ENCODE measurements at places on chromosomes 3 and 15.
A peak's percentile ranks its signal among the peaks of the same experiment; 100 is the strongest.

DNA sequence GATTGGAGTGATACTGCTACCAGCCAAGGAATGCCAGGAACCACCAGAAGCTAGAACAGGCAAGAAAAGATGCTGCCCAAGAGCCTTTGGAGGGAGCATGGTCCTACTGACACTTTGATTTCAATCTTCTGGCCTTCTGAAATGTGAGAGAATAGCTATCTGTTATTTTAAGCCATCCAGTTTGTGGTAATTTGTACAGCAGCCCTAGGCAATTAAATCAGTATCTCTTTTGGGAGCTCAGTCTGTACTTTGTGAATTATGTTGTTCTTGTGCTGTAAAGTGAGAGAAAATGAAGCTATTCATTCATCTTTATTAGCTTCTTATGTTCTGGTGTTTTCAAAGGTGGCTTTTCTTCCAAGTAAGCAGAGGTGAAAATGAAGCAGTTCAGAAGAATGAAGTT, 381.3 kb downstream of the PDCD6IP start:
- DNase-seq: no peak

- DNase-seq: peak; percentile 79
Measured at GRCh38 chr15:67050062-67050461, 15.3 kb upstream of the SMAD3 start.

DNA sequence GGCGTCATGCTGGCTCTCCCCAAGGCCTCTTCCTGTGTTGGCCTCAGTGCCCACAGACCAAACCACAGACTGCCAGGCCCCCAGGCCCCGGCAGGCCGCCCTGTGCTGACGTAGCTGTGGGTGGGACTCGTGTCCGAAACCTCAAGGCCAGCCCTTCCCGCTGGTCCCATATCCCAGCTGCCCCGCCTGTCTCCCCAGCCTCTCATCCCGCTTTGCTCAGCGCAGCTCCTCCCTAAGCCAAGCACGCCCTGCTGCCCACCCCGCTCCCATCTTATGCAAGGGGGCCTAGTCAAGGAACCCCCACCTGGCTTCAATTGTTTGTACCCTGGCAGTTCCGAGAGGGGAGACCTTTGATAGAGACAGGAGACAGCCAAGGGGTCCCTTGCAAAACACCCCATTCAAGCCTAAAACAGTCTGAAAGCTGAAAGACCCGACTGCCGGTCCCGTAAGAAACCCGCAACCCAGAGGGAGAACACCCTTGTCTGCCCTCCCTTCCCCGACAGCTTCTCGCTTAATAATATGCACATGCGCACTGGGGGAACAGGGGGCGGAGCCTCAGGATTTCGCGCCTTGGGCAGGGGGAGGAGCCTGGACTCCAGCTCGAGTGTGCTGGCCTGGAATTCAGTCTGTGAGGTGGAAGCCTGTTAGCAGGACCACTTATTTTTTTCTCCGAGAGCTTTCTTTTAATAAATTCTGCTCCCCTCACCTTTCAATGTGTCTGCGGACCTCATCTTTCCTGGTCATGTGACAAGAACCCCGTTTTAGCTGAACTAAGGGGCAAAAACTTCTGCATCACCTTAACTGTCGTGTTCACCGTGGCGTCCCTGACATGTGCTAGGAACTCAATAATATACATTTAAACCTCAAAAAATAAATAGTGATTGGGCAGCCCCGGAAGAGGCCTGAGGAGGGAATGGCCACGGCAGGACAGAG, 17.2 kb downstream of the TNFAIP8L3 start:
- DNase-seq: peak; percentile 86

GRCh38 chr3:115351193-115351592, 204.1 kb upstream of the ZBTB20 start:
- DNase-seq: no peak

- DNase-seq: peak; percentile 95
Measured at GRCh38 chr3:187783098-187783497, 37.8 kb upstream of the BCL6 start.

GRCh38 chr3:45167011-45167911, 21.1 kb upstream of the CDCP1 start:
- peak; percentile 86 for DNase-seq

DNA sequence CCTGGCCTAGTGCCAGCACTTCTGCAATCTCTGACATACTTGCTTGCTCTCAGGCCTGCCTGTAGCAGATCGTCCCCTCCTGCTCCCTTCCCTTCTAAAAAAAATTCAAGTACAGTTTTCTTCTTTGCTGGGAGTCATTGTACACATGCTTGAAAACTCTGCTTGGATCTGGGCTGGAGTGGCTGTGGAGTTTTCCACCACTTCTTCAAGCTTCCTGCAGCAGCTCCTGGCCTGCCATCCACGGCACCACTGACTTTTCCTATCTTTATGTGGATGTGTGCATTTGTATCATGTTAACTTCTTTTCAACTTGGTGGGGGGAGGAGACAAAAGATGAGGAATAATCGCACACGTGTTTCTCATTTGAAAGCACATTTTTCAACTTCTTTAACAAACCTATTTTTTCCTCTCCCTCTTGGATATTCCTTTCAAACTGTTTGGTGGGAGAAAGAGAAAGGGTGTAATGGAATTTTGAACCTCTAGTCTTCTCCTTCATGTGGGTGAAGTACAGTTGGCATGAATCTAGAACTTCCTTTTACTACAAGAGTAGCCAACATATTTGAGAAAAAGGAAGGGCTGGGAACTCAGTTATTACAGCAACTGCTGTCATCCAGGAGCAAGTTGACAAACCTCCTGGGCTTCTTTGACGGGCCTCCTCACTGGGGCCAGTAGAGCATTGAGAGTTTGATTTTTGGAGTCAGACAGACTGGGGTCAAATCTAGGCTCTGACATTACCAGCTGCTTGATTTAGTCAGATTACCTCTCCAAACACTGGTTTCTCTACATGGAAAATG, 61.2 kb upstream of the LRTM1 start:
- peak; percentile 94 for DNase-seq

DNA sequence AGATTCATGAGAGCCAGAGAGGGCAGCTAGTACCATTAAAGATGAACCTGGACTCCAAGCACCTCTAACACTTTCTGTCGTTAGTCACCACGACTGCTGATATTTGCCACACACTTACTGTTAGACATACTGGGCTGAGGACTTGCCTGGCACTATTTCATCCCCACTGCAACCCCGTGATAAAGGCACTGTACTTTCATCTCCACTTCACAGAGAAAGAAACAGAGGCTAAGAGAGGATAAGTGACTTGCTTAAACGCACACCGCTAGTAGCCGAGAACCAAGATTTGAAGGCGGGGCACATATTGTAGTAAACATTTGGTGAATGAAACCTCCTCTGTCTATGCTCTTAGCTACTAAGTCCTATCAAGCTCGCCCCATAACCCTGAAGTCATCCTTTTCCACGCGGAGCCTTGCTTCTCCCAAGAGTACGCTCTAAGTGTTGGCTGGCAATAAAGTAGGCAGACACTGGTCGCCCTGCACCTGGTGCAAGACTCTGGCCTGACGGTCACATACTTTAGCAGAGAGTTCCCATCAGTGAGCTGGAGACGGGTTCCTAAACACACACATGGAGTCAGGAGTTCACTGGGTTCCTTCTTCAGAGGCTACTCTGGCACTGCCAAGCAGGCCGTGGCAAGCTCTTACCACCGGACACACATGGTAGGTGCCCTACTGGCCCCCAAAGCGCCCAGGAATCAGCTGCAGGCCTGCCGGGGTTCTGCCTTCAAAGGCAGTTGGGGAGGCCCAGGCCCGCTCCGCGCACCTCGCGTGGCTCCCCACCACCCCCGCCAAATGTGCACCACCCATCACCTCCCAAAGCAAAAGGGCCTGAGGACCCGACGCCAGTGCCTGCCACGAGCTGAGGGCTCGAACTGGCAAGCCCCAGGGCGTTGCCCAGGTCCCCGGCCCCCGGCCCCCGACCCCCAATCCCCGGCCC, 951 bp downstream of the POMGNT2 start:
- DNase-seq: peak; percentile 13

- DNase-seq: no peak
Measured at GRCh38 chr3:141100531-141101320, 49.6 kb downstream of the SPSB4 start.

GRCh38 chr15:60804986-60805949, 326.3 kb upstream of the ICE2 start:
- DNase-seq: no peak

- DNase-seq: no peak
Measured at GRCh38 chr3:149472030-149472797, 2.3 kb upstream of the TM4SF4 start.

- DNase-seq: no peak
Measured at GRCh38 chr3:46585799-46586693, 19.9 kb upstream of the LRRC2 start.

DNA sequence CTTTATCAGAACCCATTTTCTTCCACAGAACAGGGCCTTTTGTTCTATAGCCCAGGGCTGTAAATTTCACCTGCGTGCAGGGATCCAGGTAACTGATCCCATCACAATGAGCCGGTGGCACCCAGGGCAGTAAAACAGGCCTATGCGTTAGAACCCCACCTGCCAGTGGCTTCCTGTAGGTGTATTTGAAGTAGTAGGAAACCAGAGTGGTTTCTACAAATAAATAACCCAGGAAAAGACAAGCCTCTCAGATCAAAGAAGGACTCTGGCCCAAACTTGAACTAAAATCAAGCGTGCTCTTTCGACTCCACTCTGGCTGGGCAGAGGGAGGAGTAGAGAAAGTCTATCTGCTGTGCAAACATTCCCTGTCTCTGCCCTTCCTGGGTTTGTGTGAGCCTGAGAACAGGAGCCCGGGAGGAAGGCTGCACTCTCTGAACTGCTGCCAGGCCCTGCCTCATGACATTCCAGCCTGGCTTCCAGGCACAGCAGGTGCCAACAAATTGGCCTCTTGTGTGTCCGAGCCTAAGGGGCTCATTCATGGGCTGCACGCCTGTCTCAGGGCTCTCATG, 77.7 kb downstream of the CEMIP start:
- peak; percentile 36 for DNase-seq

DNA sequence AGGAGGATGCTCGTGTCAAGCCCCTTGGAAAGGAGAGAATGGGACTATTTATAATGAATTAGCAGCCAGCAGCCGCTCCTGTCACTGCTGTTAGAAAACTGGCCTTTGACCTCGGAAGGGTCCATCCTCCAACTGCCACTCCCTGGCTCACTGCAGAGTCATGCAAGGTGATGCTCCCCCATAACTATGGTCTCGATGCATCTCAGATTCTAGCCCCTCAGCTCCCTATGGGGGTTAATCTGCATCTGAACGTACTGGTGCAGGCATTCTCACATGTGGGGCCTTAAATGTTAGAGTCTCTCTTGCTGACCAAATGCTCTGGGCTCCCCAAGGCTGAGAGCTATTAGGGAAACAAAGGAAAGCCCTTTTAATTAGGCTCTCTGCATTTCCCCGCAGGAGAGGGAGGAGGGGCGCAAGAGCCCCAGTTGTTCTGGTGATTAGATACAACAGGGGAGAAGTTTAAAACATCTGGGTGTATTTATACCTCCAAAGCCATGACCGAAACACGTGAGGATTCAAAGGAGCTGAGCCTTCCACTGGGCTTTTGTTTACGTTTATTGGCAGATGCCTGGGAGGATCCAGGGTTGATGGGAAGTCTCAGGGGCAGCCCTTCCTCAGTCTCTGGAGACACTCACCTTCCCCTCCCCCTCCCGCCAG, 182.5 kb downstream of the OPA1 start:
- DNase-seq: no peak

- no peak for DNase-seq
Measured at GRCh38 chr3:195063581-195064193, 207.3 kb downstream of the XXYLT1 start.

DNA sequence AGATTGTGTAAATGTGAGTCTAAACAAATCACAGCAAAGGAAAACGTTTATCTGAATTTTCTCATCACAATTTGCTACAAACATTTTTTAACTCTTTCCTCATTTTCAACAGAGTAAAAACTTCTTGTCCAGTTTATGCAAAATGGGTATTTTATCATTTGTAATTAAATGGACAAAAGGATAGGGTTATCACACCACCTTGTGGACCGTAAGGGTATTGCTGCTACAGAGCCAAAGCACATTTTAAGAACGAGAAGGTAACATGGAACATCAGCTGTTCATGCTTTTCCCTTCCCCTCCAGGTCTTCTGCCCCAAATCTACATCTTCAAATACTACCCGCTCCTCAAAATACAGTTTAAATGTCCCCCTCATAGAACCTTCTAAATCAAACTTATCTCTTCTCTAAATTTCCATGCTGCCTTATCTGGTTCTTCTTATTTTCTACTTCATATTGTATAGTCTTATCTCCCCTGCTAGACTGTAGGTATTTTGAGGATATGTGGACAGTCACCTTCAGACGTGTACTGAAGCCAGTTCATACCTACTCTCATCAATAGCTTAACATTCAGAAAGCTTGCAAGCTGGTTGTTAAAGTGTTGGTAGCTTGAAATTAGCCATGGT, 12.8 kb upstream of the SETMAR start:
- peak; percentile 26 for DNase-seq

DNA sequence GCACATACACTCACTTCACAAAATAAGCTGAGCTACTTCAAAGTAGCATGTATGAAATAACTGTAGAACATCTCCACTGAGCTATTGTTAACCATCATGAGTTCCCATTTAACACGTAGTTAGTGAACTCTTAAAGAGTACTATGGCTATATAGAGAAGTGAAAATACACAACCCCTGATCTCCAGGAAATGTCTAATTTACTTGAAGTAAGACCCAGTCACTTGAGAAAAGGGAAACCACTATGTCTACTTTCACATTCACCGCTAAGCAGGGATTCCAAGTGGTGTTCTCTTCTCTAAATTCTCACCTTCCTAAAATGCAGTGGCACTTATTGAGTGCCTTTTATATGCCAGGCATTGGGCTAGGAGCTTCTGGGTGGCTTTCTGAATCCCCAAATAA, 35.0 kb upstream of the COLQ start:
- DNase-seq: peak; percentile 29

GRCh38 chr3:37287776-37288175, 113.4 kb upstream of the LRRFIP2 start:
- DNase-seq: no peak

- no peak for DNase-seq
Measured at GRCh38 chr3:59831394-59831793, 781.6 kb upstream of the CFAP20DC start.

- no peak for DNase-seq
Measured at GRCh38 chr3:189563853-189564563, 67.2 kb upstream of the TP63 start.

- peak; percentile 18 for DNase-seq
Measured at GRCh38 chr3:169528289-169528688, 135.2 kb downstream of the MECOM start.

DNA sequence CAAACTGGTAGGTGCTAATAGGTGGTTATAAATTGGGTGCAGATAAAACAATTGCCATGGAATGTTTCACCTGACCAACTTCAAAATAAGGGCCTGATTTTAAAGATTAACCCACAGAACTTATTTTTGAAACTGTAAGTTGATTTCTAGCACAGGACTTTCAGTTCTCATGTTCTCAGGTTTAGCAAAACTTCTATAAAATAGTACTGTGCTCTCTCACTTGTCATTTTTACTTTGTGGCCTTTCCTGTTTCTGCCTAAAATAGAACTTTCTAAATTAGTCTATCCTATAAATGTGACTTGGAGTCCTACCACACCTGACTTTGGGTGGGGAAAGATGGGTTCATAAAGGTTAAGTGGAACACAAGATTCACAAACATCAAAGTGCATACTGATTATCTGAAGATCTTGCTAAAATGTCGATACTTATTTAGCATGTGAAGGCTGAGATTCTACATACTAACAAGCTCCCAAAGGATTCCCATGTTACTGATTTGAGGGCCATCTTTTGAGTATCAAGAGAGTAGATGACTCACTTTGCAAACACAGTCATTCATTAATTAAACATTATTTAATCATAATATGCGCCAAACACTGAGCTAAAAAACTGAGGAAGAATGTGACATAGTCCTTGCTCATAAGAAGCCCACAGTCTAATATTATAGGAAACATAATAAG, 38.6 kb downstream of the BTLA start:
- DNase-seq: no peak

- DNase-seq: peak; percentile 81
Measured at GRCh38 chr3:42654331-42655201, 1.1 kb downstream of the ZBTB47 start.

Data from umbilical cord (tissue), 2 donors.